NCI-H510A treated with DMSO at 0.1 percent for 48 hours (cell line): ENCODE measurements at places on chromosomes 2 and 18.

DNA sequence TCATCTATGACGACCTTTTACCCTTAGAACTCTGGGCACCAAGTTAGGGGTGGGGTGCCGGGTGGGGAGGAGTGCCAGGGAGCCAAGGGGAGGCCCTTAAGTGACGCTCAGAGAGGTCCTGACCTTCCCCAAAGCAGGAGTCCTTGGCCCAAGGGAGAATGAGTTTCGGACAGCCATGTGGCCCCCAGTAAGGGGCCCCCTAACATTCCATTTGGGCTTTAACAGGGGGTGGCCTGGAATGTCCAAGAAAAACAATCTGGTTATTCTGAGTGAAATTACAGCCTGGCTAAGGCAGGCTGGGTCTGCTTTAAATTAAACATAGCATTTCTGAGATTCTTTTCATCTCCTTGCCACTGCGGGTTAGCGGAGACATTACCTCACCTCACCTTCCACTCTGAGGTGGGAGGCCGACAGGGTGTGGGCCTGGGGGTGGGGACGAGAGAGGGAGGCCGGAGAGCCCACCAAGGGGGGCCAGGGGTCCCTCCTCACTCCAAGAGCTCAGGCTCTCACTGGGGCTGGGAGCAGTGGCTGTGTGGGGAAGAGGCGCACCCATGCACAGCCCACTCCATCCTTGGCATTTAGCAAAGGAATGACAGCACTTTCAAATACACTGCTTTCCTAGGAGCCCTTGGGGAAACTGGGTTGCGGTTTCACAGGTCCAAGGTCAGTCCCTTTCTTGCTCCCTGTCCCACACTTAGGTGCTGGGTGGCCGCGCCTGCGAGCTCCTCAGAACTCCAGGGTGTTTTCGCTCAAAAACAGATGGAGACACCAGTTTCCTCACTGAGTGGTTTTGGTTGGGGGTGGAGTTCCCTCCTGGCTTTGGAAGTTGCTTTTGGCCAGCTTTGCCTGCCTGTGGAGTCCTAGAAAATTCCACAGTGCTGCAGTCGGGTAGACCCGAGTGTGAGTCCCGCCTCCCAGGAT, 107.4 kb downstream of the POLR1A start:
- no peak for DNase-seq

- no peak for DNase-seq
Measured at GRCh38 chr2:68423966-68424650, 43.0 kb downstream of the FBXO48 start.

DNA sequence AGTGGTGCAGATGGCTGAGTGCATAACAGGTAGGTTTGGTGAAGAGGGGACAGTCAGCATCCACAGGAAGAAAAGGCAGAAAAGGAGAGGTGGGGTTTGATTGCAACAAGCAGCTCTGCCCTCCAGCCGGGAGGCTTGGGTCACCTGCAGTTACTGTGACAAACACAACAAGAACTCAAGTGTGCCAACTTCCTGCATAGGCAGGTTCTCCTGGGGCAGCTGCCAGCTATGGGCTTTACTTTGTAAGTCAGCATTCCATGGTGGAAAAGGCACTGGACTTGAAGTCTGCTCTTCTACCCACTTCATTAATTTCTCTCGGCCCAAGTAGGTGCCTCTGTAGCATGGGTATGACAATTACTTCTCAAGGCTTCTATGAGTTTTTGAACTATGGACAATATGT, 98.9 kb downstream of the MYT1L start:
- peak; percentile 57 for DNase-seq

DNA sequence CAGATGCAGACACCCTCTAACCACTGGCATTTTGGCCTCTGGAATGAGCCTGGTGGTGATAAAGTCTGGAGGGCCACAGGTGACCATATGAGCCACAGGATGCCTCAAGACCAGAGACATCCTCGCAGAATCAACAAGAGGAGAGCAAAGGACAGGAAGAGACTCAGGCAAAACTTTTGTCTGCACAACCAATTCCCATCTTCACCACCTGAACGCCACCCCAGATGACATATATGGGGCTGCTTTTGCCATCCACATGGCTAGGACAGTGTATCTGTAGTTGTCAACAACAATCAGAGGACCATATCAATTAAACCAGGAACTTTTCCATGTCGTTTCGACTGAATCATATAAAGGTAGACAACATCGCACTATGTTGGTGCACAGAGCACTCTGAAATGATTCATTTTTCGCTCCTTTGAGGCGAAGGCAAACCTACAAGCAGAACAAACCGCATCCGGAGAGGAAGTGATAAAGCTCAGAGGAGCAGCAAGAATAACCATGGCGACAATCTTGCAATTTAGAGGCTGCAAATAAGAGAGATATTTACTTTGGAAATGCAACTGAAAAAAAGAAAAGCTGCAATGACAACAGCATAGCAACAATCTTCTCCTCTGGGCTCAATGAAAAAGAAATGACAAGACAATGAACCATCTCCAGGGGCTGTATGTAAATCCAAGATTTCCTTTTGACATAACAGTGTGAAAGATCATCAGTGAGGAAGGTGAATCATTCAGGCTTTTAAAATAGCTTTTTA, 204.5 kb downstream of the ARL4C start:
- DNase-seq, result no peak

DNA sequence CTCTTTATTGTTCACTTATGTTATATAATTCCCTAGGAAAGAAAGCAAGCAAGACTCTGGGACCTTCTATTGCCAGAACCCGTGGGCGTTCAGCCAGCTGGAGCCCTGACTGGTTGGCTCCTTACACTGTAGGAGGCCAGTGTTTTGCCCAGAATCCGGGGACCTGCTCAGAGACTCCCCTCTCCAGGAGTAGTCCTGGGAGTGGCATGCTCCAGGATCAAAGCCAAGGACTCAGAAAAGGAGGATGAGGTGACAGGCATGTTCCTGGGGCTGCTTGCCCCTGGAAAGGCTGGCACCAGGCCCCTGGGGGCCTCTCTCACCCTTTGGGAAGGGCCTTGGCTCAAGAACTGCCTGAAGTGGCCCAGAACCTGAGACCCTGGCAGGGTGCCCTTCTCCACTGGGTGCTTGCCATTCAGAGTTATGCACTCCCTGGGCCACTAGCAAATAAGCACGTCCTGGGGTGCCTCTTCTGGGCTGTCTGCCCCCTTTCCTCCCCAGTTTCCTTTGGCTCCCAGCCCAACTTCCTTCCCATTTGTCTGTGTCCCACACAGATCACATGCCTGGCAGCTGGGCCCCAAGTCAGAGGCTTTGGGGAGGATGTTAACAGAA, 19.6 kb upstream of the KIF3C start:
- DNase-seq, result no peak

- peak; percentile 40 for DNase-seq
Measured at GRCh38 chr2:211930331-211930730, 608.3 kb downstream of the ERBB4 start.

- DNase-seq, result no peak
Measured at GRCh38 chr2:168935810-168936581, 34.9 kb downstream of the G6PC2 start.

GRCh38 chr18:31241900-31242409, 76.0 kb upstream of the DSG1 start:
- peak; percentile 44 for DNase-seq

- no peak for DNase-seq
Measured at GRCh38 chr2:212076456-212076855, 462.1 kb downstream of the ERBB4 start.

DNA sequence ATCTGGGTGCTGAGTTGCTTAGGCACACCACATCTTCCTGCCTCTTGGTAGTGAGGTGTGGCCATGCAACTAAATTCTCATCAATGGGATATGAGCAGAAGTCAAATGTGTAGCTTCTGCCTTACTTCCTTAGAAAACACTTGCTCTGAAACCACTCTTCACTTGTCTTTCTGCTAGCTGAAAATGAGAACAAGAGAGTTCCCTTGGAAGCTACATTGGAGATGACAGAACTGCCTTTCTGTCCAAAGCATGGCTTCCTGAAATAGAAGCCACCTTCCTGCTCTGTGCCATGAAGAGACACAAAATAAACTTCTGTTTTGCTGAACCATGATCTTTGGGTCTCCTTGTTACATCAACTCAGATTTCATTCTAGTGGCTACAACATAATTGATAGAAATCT, 659.9 kb downstream of the IRS1 start:
- DNase-seq, result no peak

- DNase-seq, result peak; percentile 45
Measured at GRCh38 chr2:10487081-10487740, 39.1 kb upstream of the ODC1 start.

DNA sequence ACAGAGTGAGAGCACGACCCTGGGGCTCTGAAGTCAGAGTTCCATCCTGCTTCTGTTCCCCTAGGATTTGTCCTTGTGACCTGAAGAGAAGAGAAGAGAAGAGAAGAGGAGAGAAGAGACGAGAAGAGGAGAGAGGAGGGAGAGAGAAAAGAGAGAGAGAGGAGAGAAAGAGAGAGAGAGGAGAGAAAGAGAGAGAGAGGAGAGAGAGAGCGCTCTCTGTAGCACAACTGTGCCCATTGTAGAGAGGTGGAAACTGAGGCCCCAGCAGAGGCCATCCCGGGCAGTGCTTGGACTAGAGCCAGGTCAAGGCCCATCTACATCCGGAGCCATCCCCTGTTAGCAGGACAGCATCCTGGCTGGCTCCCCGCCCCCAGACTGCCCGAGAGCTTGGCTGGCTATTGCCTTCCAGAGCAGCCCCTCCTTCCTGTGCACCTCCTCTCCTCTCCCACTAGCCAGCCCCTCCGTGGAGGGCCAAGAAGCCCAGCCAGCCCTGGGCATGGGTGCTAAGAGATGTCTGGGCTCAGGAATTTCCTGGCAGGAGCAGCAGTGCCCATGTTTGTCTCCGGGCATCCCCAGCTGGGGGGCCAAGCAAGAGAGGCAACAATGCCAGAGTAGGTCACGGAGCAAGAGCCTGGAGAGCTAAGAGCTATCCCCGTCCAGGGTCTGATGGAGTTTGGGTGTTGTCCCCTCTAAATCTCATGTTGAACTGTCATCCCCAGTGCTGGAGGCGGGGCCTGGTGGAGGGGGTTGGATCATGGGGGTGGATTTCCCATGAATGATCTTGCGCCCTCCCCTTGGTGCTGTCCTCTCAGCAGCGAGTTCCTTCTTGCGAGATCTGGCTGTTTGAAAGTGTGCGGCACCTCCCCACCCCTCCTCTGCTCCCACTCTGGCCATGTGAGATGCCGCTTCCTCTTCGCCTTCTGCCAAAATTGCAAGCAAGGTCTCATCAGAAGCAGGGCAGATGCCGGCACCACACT, 18.2 kb upstream of the GPR55 start:
- no peak for DNase-seq

DNA sequence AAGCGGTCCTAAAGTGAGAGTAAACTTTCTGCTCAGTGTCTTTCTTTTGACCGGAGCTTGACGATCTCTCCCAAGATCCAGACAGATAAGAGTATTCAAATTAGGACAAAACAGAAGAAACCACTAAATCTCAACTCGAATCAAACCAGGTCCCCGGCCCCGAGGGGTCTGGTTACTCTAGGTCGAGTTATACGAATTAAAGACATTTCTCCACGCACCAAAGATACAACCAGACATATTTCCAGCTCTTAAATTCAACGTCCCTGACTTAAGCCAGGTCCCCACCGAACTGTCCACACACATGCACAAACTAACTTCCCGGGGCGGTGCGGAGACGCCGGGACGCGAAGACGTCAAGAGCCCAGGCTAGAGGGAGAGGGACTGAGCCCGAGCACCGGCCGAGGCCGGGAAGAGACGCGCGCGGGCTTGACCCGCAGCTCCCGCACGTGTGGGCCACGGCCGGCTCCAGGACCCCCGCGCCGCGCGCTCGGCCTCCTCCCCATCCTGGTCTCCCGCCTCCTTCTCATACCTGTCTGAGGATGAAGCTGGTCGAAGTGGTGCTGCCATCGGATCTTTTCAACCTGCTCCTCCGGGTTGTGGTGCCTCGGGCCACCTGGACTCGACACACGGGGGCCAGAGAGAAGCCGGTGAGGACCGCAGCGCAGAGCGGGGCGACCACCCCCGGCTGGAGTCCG, 896 bp downstream of the CACNB4 start:
- DNase-seq, result no peak

GRCh38 chr2:53130441-53130943, 637.1 kb upstream of the CHAC2 start:
- no peak for DNase-seq

GRCh38 chr2:64404002-64404731, 49.8 kb upstream of the LGALSL start:
- no peak for DNase-seq

- no peak for DNase-seq
Measured at GRCh38 chr2:127932199-127932876, 46.6 kb upstream of the AMMECR1L start.

GRCh38 chr2:128468186-128468920, 149.7 kb upstream of the HS6ST1 start:
- no peak for DNase-seq

DNA sequence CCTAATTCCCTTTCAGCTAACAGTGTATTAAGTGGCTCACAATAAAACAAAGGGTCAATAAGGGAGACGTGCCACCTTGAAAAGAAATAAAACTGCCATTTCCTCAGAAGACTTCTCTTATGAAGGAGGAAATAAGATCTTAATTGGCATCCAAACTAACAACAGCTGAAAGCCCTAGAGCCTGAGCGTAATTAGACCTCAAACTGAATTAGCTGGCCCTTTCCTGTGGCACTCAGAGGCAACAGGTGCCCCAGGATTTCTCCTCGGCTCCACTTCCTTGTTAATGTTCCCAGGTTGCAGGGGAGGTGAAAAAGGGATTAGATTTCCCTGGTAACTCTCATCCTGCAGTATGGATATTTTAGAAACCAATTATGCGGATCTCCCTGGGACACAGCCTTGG, 804.3 kb downstream of the DCDC2C start:
- DNase-seq, result peak; percentile 46

DNA sequence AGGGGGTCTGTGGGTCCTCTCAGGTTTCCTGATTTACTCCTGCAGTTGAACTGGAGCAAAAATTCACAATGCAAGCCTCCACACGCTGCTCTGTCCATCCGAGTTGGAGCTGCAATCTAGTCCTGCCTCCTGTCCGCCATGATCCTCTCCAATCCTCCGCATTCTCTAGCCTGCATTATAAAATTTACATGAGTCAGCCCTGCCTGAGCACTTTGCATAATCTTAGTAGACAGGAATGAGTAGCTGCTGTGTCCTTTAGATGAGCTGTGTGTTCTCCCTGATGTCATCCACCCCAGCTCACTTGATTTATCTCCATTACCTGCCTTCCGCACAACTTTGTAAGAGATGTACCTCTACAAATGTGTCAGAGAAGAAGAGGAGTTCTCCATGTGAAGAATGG, 355.6 kb downstream of the STK39 start:
- no peak for DNase-seq

DNA sequence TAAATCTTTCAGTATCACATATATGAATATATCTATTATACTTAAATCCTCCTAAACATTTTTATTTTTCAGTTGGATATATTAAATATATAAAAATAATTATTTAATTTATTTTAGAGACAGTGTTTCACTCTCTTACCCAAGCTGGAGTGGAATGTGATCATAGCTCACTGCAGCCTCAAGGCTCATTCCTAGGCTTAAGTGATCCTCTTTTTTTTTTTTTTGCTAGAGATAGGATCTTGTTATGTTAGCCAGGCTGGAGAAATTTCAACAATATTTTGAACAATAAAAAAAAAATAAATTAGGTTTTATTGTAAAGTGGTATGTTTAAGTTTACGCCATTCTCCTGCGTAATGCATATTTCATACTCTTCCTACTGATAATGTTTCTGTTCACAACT, 4.2 kb downstream of the SPAST start:
- no peak for DNase-seq

- DNase-seq, result no peak
Measured at GRCh38 chr2:215724146-215724545, 288.3 kb upstream of the FN1 start.

- no peak for DNase-seq
Measured at GRCh38 chr2:102279391-102279735, 32.0 kb upstream of the IL1RL1 start.
